ENCODE measurements at places on chromosomes 4 and X. TPM values are rescaled to one million over a fixed set of nuclear protein-coding genes. Genes with fewer than 3 reads are reported as not detected.

Gene MAGEA12
- not detected for total RNA-seq

- DNase-seq = no peak
These were observed 300.2 kb upstream of the VCX start for GRCh38 chrX:7542587-7543380.

Gene FDCSP
- total RNA-seq = not detected

Gene NPY1R
- total RNA-seq = 6.6 TPM

DNA sequence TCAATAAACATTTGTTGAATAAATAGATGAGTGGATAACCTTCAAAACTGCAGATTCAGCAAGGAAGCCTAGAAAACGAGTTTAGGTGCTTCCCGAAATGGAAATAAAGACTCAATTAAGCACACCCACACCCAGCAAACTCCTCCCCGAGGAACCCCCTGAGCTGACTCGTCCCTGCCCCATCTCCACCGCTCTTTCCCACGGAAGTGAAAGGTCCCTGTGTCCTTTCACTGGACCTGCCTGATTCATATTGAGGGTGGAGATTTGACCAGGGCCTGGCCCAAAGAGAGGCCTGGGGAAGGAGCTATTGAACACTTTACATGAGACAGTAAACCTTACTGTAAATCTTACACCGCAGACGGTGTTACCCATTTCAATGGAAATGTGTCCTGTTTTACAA is 129.1 kb downstream of the CPZ start:
- DNase-seq = no peak

Gene IGFBP7
- total RNA-seq = 98.0 TPM

DNA sequence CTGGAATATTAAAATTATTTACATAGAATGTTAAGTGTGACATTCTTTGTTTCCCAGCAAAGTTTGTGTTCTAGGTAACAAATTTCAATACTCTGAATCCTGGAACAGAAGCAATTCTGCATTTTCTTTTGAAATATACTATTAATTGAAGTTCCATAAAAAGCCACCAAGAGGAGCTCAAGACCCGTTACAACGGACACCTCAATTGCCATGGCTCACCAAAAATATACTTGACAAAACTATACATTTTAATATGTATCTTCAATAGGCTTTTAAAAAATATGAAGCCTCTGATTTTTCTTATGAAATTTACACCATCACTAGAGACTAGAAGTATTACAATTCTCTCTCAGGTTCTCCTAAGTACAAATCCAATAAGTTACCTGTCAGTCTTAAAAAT is 111.4 kb downstream of the NYX start:
- no peak for DNase-seq

DNA sequence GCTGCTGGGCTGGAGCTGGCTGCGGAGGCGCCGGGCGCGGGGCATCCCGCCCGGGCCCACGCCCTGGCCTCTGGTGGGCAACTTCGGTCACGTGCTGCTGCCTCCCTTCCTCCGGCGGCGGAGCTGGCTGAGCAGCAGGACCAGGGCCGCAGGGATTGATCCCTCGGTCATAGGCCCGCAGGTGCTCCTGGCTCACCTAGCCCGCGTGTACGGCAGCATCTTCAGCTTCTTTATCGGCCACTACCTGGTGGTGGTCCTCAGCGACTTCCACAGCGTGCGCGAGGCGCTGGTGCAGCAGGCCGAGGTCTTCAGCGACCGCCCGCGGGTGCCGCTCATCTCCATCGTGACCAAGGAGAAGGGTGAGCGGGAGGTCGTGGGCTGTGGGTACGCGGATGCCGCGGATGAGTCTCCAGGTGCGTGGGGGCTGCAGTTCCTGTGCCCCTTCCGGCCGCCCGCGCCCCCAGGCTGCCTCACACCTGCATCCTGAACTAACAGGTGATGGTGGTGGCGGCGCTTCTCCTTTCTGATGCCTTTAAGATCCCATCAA is 499 bp downstream of the CYP2U1 start:
- DNase-seq = peak; percentile 26

DNA sequence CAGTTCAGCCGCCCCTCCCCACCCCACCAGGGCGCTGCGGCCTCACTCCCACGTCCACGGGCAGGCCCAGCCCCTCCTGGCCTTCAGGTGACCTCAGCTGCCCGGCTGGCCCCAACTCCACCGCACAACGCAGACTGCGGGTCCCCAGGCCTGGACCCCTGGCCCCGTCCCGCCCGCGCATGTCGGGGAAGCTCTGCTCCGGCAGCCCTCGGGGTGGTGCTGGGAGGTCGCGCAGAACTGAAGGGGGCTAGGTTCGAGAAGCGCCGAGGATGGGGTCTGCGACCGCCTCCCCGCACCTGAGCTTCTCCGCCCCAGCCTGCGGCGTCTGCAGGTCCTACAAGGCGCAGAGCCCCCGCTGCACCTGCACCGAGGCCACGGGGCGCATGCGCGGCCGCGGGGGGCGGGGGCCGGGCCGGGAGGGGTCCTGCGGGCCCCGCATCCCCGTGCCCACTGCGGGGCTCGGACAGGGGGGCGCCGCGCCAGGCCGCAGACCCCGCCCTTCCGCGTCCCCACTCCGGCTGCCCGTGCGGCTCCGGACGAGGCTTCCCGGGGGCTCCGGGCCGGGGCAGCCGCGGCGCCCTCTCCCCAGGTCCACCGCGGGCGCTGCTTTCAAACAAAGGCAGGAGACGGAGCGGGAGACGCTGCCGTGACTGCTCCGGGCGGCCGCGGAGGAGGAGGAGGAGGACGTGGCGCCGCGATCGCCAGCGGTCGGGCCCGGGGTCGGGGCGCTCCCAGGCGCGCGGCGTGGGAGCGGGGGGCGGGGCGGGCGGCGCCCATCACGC is 672 bp upstream of the NAT8L start:
- no peak for DNase-seq

DNA sequence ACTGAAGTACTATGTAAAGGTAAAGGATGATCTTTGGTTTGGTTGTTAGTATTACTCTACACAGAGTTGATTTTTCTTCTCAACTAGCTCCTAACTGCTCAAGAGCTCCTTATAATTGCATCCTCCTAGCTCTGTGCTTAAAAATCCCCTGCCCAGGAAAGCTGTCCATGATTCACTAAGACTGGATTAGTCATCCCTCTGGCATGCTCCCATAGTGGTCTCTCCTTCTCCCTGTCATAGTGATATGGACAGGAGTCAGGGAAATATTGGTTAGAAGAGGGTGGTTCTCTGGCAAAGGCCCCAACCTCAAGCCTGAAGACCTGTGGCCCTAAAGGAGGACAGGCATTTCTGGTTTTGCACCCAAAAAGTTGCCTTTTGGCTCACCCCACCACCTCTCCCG is 242.3 kb upstream of the KCNIP4 start:
- DNase-seq = no peak

DNA sequence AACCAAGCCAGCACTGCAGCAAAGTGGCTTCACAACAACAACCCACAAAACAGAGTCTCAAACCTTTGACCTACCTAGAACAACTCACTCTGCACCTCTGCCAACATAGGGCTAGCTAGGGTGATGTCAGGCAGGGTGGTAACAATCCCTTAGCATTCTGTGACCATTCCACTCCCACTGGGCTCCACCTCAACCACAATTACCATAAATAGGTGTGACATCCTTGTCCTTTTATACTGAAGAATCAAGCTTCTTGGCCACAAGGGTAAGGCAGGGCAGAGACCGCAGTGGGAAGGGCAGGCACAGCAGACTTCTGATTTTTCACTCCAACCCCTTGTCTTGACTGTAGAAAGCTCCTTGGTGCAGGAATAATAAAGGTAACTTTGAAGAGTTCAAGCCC is 795.4 kb upstream of the DIAPH2 start:
- DNase-seq = peak; percentile 15

DNA sequence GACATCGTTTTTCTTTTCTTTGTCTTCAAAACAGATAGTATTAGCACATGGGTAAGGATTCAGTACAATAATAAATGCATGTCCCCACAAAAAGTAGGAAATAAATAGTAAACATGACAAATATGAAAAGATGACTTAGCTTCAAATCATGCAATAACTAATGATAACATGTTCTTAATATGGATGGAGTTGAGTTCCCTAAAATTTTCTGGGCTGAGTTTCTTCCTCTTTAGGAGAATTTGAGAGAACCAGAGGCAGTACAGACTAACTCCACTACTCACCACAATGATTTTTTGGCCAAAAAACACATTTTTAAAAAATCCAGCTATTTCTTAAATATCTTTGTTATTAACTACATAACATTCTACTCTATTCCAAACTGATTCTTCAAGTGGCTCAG is 432.3 kb upstream of the HS3ST1 start:
- no peak for DNase-seq

- DNase-seq = no peak
These were observed 1044.4 kb upstream of the DIAPH2 start for GRCh38 chrX:95640226-95640625.

Gene GLUD2
- 0.37 TPM for total RNA-seq

DNA sequence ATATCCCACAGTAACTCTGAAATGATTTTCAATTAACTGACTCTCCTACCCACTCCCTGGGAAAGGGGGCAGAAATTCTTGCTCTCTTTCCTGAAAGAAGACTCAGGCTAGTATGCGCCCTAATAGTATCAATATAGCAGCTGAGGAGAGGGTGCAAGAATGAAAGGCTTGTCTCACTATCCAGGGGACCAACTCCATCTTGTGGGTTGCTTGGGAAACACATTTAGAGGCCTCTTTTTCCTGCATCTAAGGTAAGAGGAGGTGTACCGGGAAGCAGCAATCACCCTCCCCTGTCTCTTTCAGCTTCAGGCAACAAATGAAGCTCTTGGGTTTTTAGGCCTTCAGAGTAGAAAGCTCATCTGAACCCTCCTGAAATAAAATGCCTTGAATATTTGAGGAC is 11.3 kb downstream of the TMEM255A start:
- no peak for DNase-seq

GRCh38 chrX:46713672-46714490 is 45.0 kb downstream of the SLC9A7 start:
- DNase-seq = no peak

DNA sequence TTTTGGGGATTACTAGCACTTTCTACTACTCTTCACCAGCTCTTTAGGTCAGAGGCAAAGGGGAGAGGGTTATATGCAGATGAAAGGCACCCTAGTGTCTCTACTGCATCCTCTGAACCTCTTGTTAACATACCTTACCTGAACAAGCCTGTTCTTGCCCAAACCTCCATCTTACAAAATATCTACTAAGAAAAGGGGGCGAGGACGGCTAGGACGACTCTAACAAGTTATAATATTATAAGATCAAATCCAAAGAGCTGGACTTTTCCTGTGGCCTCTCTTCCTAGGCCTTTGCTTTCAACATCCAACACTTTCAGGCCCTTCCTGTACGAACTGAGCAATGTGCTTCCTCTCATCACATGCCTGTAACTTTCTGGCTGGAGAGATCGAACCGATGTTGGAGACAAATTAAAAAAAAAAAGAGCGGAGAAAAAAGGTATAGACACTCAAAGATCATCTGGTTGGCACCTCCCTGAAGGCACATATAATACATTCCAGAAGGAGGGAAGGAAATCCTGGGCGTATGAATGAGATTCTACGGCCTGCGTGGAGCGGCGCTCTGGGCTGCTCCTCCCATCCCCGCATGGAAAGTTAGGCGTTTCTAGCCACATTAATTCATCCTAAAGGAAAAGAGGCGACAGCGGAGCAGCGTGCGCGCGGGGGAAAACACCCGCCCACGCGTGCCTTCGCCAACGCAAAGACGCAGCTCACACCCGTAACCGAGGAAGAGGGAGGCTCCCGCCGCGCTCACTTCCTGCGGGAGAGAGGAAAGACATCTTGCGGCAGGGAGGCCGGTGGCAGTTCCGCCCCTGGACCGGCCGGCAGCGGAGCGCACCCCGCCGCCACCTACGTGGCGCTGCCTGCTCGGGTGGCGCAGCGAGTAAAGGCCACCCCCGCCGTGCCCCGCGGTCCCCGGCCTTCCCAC is 808 bp downstream of the PRDM5 start:
- peak; percentile 79 for DNase-seq

DNA sequence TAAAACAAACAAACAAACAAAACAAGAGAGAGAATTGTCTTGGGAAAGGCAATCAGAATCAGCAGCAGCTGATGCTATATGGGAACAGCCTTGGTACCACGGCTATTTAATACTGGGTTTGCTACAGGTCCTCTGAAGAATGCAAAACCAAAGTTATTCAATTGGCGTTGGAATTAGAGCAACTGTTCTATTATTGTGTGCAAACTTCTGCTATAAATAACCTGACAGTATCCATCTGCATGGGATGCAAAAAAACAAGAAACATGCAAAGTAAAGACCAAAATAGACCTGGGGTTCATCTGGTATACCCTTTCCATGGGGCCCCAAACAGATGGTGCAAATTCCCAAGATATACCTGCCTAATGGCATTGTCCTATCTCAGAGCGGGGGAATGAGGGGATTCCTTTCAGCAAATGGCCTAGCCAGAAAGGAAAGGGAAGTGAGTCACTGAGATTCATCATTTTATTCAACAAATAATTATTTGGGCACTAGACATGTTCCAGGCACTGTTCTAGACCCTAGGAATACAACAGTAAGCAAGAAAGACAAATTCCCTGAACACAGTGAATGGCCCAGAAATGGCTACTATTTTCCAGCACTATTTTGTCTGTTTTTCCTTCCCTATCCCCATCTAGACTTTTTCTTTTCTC is 268.9 kb downstream of the FBXW7 start:
- DNase-seq = no peak

GRCh38 chr4:59869559-59869958 is 1330.6 kb upstream of the ADGRL3 start:
- DNase-seq = no peak

Gene HNRNPDL
- total RNA-seq = 109 TPM

- no peak for DNase-seq
These were observed 10.5 kb upstream of the SLC39A8 start for GRCh38 chr4:102355748-102356147.

DNA sequence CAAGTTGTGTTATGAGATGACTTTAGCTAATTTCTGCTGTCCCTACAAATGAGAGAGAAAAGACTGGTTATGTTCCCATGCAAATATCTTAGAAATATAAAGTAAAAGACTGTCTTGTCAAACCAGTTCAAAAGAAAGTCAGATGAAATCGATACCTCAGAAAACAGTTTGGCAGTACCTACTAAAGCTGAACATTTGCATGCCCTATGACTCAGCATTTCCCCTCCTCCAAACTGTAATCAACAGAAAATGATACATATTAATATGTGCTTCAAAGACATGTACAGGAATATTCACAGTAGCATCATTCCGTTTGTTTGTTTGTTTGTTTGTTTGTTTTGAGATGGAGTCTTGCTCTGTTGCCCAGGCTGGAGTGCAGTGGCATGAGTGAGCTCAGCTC is 90.3 kb downstream of the ARX start:
- DNase-seq = no peak

DNA sequence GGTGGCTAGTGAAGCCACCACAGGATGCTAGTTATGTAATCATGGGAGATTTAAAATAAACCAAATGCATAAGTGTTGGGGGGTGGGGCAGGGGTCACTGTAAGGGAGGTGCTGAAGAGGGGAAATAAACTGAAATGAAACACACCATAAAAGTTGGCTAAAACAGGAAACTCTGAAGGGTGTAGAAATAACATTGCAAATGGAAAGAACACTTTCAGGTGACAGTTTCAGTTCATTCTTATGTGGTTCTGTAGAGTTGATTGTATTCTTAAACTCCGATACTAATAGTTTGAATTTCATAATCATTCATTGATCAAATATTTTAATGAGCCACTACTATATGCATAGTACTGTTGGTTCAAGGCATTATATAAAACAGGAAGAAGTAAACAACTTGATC is 80.1 kb downstream of the HDAC8 start:
- DNase-seq = no peak

Gene RASGEF1B
- total RNA-seq = 13.5 TPM
